ENCODE measurements at places on chromosomes 4 and X.

- peak; percentile 11 for DNase-seq
Measured at GRCh38 chr4:89316931-89317366, 9.3 kb upstream of the GPRIN3 start.

GRCh38 chr4:81549984-81550383, 78.3 kb upstream of the RASGEF1B start:
- DNase-seq, result no peak

DNA sequence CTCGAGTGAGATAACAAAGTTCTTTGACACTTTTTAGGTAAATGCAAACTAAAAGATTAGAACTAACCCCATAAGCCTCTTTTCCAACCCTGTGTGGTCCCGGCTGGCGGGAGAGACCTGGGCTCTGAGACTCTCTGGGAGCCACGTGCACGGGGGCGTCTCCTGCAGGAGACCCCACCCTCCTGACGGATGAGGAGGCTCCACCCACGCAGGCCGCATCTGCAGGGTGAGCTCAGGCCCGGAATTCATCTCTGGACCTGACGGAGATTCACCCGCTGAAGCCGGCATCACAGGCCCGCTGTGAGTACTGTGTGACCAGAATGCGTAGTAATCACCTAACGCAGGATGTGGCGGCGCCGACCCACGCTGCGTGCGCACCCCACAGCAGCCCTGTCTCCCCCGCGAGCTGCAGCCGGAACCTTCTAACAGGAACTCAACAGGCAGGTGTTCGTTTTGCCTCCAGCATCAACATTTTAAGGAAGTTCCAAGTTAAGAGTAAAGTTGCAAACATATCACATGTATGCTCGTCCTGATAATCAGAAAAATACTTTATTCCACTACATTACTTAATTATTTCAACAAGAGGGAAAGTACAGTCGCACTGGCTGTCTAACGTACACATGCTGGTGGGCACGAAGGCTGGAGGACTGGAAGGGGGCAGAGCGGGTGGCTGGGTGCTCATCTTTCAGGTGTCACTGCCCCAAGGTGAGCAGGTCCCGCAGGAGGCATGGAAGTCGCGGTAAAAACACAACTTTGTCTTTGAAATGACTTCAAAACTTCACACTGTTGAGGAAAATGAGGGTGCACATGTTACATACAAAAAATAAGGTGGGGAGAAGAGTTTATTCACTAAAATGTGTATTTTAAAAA, 44.5 kb downstream of the FGFRL1 start:
- DNase-seq, result peak; percentile 32

DNA sequence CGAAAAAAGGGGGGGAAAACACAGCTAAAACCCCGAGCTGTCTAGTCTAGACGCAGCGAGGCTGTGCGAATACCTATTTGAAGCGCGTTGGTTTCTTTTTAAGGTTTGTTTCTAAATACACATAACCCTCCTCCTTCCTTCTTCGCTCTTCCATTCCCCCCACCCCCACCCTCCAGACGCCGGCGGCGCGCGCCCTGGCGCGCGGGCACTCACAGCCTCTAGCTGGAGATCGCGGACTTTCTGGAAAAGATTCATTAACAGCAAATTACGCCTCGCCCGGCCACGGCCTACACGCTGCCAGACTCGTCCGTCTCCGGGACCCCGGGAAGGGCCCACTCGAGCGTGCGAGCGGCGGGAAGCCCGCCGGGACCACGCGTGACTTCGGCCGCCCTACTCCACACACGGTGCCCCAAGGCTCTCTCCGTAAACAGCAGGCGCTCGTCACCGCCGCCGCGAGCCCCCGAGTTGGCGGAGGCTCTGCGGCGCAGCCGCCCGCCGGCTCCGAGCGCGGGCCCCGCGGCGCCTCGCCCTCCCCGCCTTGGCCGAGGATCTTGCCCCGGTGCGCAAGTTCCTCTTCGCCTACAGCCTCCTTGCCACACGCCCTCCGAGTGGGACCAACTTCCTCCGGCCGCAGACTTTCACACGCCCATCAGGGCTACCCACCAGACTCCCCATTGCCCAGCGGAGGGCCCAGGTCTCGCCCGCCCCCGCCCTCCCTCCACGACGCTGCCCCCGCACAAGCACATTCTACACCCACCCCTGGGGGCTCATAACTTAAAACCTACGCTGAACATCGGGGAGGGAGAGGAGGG, 2.0 kb downstream of the BCOR start:
- DNase-seq, result peak; percentile 14

- DNase-seq, result no peak
Measured at GRCh38 chr4:89117115-89117514, 5.8 kb downstream of the TIGD2 start.
